ENCODE measurements at places on chromosomes 7 and 10.

DNA sequence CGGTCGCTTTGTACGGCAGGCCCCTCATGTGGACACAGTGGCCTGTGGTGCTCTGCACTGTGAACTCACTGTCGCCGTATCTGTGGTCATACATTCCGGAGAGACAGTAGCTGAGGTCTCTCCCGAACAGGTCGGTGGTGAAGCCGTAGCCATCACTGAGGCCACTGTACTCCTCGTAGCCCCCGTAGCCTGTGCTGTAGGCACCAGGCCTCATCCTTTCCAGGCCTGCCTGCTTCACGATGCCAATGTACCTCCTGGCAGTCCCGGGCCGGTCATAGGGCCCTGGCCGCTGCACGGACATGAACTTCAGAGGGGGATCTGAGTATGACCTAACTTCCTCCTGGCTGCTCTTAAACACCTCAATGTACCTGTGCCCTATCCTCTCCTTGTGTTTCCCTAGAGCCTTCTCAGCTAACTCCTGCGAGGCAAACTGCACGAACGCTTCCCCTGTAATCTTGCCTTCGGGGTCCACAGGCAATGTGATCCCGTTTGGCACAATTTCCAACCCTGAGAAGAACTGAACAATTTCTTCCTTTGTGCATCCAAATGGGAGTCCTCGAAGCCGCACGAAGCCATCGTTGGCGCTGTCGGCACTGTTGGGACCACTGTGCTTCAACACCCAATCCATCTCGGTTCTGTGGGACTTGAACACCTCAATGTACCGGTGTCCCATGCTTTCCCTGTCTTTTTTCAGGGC is 15.7 kb downstream of the FXYD4 start:
- DNase-seq: no peak

DNA sequence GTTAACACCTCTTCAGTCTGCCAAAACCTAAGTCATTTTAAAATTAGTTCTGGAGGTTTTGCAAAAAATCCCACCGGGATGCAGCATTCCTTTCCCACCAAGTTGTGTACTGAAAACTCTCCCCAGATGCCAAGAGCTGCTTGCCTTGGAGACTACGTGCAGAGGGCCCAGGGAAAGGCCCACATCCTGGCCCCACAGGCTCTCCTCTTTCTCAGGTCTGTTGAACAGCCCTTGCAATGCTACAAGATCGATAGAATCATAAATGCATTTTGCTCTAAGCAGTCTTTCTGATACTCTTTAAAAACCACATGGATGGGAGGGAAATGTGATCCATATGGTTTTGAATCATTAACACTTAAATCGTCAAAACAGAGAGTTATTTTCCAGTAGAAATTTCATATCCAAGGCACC is 126.7 kb upstream of the ZMIZ1 start:
- no peak for DNase-seq

DNA sequence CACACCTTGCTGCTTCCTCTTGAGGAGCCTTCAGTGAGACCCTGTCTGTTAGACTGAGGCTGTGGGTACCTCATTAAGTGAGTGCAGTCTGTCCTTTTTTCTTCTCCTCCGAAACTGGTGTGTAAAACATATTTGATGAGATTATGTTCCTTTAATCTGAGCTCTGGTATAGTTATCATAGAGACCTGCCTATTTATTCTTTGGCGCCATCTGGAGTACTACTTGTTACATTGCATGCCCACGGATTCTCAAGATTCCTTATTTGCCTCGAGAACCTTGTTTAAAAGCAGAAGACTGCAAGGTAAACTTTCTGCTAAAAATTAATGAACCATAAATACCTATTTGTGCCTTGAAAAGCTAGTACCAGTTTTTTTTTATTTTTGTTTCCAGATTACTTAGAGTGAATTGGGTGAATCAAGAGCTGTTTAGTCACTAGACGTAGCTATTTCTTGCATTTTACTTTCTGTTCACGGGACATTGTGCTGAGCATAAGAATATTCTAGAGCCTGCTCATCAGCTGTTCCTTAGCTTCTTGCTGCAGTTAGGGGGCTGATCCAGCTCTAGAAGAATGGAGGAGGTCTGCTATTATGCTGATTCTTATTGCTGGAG is 16.9 kb upstream of the STMP1 start:
- DNase-seq: peak; percentile 21

DNA sequence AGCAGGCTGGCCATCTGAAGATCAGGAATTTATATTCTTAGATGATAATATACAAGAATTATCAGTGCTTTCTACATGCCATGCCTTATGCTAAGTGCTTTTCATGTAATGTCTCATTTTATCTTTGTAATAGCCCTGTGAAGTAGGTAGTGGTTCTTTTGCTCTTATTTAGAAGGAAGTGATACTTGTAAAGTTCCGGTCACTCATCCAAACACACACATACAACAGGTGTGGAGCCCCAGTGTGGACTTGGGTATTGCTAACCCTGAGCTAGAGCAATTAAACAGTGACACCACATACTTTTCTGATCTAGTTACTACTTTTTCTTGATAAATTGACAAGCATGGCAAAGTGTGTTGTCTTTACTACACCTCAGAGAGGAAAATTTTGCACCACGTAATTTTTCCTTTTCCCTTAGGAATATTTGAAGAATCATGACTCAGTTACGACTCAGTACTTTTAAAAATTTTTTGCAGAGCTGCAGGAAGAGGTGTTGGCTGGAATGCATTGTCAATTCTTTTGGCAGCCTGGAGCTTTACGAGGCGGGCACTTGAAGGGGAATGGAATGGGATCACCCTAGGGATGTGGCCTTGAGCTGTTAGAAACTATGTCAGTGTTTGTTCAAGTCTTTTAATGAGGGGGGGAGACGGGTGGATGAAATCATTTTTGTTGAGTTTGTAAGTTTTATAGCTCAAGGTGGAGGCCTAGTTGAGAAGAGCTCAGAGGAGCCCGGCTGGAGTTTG is 212.5 kb upstream of the CELF2 start:
- DNase-seq: no peak

DNA sequence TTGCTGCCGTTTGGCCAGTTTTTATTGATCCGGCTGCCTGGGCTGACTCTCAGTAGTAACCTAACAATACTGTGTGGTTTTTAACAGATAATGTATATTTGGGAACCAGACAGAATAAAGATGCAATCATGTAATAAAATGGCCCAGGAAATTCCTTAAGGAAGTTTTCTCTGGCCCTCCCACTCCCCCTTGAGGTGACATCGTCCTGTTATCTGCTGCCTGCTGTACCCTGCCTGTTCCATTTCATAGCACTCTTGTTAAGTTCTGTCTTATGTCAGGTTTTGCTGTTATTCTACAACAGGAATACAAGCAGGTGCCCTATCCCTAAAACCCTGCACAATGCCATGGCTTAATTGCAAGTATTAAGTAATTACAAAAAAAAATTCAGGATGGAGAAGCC is 12.5 kb downstream of the ITGB8 start:
- DNase-seq: no peak
